HuH-7 (cell line): ENCODE measurements at places on chromosomes 3 and 15.

DNA sequence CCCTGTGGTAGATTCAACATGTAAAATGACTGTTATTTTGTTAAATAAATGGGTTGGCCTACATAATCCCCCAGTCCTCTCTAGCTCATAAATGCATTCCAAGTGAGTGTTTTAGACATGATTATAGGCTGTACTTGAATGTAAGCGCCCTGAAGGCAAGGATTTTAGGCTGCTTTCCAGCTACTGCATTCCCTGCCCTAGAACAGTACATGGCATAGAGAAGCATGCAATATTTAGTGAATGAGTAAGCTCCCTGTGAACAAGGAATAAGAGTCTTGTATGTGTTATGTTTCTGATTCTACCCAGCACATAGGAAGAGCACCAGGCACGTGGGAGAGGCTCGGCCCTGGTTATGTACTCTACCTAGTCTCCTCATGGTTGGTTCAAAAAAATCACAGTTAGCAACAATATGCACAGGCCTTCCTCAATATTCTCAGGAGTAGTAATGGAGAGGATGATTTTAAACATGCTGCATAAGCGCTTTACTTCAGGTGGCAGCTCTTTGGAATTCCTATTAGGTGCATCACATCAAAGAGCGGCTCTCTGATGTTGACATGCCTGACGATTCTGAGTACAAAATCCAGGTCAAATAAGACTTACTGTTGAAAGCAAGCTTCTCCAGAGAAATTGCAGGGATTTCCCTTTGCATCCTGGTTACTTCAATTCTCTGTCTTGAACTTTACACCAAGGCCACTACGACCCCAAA is 456.6 kb downstream of the MAGI1 start:
- DNase-seq: no peak

DNA sequence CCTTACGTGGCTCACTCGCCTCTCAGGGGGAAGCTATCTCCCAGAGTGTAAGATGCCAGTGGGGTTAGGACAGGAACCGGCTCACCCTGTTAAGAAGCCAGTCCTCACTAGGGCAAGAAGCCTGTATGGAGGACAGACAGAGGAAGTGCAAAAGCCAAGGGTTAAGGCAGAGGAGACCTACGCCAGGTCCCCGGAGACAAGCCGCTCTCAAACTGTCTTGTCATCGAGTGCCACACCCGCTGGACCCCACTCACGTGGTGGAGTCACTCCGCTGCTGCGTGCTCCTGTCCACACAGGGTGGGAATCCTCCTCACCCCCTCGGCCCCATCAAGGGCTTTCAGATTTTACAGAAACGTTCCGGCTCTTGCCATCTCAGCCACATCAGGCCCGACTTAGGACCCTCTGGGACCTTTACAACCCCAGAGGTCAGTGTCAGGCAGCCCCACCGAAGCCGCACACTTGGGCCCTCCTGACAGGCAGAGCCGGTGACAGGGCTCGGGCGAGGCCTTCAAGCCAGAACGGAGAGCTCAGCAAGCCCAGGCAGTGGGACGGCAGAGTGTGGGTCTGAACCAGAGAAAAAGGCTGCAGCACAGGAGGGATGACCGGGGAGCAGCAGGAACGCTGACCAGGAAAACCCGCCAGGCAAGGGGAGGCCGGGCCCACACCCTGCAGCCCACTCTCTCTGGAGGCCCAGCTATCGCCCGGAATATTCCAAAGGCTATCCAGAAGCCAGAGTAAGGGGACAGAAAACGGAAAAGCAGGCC is 61.7 kb downstream of the XXYLT1 start:
- no peak for DNase-seq

DNA sequence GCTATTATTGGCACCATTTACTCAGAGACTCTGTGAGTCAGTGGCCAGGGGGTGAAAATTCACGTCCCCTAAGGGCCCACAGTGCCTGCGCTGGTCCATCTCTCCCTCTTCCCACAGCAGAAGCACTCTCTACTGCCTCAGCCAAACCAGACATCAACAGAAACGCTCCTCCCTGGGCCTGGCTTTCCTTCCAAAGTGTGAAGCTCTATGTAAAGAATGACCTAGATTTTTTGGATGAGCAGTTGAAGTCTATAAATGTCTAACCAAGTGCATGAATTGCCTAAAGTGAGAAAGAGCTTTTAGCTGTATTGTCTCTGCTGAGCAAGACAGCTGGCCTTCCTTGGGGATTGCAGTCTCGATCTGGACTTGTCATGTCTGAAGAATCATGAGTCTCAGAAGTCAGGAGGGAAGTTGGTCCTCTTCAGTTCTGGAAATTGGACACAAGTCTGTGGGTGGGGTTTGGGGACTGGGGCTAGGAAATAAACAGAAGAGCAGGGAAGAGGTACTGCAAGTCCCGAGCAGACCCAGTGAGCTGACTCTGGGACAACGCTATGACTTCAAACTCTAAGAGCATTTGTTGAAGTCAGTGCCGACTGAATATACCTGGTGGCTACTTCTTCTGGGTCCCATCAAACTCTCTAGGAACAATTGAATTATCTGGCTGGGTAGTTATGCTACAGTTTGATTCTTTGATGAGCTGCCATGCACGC is 29.0 kb downstream of the RASGRP1 start:
- DNase-seq: no peak

GRCh38 chr15:35293353-35294130 is 208.4 kb upstream of the NANOGP8 start:
- DNase-seq: peak; percentile 52

- no peak for DNase-seq
Measured at GRCh38 chr3:76694063-76694462, 345.8 kb upstream of the ROBO2 start.

GRCh38 chr3:72163809-72164634 is 379.1 kb upstream of the PROK2 start:
- no peak for DNase-seq

- DNase-seq: peak; percentile 40
Measured at GRCh38 chr3:42036483-42036823, 54.7 kb upstream of the TRAK1 start.

DNA sequence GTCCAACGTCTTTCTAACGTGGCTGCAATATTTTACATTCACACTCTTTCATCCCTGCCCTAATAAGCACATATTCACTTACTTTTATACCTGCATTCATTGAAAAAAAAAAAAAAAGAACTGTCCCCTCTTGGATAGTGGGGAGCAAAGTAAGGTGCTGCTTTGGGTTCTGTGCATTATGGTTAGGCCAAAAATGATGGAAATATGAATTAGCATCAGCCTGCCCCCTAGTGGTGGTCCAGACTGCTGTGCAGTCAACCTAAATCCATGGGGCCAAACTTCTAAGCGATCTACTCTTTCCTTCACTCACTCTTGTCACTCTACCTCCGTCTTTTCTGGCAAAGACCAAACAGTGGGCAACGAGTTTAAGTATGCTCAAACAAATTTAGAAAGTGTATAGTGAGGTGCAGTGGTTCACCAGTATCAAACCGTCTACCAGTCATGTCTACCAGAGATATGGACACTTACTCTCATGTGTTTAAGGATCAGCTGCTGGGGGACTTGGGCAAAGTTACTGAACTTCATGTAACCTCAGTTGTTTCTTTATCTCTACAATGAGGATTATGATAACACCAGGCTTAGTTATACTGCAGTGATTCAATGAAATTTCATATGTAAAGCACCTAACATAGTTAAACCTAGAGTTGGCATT is 61.5 kb upstream of the GRM7 start:
- DNase-seq: peak; percentile 54

DNA sequence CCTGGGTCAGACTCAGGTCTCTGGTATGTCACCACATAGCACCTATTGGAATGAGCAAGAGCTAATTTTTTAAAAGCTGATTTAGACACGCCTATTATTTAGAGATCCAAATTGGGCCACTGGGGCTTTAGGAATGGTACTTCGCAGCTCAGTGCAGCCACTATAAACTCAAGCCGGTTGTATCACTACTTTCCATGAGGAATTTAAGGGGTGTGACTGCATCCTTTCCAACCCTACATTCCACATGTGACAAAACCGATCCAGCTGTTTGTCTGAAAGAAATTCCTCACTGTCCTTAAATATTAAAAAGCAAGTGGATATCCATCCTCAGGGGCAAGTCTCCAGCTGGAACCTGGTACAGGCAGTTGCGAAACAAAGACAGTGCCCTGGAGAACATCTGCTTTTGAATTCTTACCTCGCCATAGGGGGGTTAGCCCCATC is 12.8 kb downstream of the VGLL3 start:
- no peak for DNase-seq

GRCh38 chr3:98986073-98986472 is 84.6 kb upstream of the DCBLD2 start:
- peak; percentile 14 for DNase-seq

- no peak for DNase-seq
Measured at GRCh38 chr3:53016236-53016635, 29.6 kb downstream of the SFMBT1 start.

DNA sequence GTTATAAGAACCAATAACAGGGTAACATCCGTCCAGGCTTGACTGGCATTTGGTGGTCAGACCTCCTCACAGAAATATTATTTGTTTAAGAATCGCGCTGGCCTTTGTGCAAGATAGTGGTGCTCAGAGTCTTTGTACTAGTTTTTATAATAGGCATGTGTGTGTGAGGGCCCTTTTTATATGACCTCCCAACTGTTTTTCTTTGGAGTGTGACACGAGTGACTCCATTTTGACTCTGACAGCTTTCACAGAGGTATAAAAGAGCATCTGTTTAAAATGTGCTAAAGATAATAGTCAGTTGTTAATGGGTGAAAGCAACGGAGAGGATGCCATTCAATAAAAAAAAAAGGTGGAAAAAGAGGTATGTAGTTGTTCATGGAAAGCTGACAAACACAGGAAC is 110.4 kb downstream of the IL1RAP start:
- no peak for DNase-seq

DNA sequence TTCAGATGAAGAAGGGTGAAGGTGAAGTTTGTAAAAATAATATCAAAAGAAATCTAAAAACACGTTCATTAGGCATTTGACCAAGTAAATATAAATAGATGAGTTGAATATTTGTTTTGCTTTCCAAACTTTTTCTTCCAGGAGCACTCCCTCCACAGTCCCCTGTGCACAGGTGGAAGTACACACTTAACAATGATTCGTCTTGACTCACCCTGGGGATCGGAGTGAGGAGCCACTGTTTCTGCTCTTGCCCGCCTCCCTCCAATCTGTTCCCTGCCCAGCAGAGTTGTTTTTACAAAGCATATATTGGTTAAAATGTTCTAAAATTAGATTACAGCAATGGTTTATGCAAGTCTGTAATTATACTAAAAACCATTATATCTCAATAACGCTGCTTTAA is 175.1 kb downstream of the PTPRG start:
- DNase-seq: no peak

DNA sequence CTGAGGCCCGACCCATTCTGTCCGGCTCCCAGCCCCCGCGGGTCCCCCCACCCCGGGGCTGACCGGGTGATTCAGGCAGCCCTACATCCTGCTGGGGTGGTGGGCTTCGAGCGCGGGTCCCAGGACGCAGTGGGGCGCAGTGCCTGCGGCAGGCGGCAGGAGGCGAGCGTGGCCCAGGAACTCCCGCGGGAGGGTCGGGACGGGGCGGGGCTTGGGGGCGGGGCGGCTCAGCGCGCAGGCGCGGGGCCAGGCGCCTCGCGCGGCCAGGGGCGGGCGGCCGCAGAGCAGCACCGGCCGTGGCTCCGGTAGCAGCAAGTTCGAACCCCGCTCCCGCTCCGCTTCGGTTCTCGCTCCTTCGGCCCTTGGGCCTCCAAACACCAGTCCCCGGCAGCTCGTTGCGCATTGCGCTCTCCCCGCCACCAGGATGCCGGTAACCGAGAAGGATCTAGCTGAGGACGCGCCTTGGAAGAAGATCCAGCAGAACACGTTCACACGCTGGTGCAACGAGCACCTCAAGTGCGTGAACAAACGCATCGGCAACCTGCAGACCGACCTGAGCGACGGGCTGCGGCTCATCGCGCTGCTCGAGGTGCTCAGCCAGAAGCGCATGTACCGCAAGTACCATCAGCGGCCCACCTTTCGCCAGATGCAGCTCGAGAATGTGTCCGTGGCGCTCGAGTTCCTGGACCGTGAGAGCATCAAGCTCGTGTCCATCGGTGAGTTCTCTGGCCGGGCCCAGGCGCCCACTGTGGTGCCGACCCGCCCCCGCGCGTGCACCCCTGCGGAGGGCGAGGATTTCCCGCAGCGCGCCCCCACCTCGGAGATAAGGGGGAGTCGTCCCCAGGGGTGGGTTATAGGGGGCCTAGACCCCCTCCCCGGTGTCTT is at the start of gene FLNB:
FLNB (plus strand) TSS at position 282 of the 885 bp plus-strand sequence; CDS start at position 425, 143 bp downstream.
- DNase-seq: peak; percentile 64

DNA sequence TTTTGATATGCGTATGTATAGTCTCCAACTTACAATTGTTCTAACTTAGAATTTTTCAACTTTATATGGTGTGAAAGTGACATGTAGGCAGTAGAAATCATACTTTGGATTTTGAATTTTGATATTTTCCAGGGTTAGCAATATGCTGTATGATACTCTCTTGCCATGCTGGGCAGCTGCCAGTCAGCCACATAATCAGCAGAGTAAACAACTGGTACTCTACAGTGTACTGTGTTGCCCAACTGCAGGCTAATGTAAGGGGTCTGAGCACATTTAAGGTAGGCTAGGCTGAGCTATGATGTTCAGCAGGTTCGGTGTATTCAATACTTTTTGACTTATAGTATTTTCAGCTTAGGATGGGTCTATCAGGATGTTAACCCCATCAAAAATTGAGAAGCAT is 52.0 kb upstream of the RYK start:
- DNase-seq: no peak

DNA sequence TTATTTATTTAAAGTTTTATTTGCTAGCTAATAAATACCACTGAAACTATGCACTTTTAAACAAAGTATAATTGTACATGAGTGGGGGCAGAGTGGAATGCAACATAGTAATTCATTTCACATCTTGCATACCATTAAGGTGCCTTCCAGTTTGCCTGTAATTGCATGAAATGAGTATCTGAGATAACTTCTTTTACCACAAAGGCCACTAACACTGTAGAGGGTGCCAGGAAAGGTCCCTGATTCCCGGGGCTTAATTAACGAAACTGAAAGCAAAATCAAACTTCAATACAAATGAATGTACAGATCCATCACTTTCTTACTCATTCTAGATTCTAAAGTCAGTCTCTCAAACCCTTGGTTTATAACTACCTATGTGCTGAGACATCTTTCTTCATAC is 2.1 kb downstream of the CD47 start:
- no peak for DNase-seq

DNA sequence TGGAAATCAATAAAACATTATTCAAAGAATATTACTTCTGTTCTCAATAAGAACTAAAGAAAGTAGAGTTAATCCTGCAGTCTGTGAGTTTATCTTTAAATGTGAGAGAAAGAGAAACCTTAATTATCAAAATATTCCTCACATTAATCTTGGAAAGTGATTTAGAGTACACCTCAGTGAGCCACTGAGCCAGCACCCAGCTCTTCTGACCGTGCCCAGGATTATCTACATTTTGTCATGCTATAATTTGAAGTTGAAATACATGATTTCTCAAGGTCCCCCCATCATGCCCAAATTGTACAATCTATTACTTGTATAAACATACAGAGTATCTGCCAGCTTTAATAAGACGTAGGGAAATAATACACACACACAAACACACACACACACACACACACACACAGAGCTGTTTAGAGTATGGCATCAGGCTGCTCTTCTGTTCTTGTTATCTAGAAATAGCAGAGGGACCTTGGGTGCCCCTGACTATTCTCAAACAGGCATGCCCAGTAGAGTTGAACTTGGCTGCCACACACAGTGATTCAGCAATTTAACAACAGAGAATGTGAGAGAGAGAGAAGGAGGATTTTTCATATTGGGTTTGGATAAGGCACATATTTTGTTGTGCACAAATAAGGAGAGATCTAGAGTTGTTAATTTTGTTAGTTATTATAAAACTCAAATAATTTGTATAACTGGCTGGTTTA is 74.4 kb downstream of the P2RY1 start:
- no peak for DNase-seq
